Stimulated activated CD4-positive, alpha-beta T cell treated with anti-CD3 and anti-CD28 coated beads, Interleukin-15, amount 100 ng/mL, for 1 hour (primary cell): ENCODE measurements at places on chromosomes 4 and X.

GRCh38 chr4:127629371-127629770 lies 3.4 kb upstream of the INTU start:
- no peak for DNase-seq

GRCh38 chrX:108270280-108270679 lies 167.9 kb downstream of the COL4A6 start:
- DNase-seq: no peak

- DNase-seq: no peak
Measured at GRCh38 chrX:3550871-3551270, 162.6 kb downstream of the PRKX start.

DNA sequence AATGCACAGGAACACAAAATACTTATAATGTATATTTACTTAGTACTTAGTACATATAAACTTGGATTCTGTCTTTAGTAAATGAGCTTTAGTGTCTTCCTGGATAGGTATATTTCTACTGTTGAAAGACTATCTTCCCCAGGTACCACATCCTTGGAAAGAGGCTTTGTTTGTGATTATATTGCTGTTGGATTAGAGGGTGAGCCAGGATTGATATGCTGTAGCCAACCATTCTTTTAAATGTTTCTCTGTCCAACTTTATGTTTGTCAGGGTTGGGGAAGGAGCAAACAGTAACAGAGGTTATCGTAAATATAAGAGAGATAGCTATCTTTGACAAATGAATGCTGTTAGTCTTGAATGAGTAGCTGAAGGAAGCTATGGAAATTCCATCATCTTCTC lies 213.2 kb downstream of the SPRY1 start:
- DNase-seq: no peak

GRCh38 chrX:74023203-74023602 lies 280.8 kb upstream of the ZCCHC13 start:
- no peak for DNase-seq

- DNase-seq: no peak
Measured at GRCh38 chr4:22932326-22932725, 239.6 kb downstream of the GBA3 start.

DNA sequence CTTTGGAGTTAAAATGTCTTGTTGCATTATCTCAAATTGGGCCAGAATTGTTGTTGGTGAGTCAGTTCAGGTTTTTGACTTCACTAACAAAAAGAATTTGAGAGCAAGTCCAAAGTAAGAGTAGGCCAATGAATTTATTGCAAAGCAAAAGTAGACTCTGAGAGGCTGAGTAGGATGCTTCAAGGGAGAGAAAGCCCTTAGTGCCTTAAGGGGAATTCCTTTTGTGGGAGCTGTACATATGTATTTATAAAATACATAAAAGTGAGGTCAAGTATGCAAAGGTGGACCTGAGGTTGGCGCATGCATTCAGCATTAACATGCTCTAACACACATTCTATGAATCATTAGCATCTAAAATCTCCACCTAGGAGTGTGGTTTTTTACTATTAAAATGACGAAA lies 565.4 kb downstream of the GRXCR1 start:
- DNase-seq: no peak

DNA sequence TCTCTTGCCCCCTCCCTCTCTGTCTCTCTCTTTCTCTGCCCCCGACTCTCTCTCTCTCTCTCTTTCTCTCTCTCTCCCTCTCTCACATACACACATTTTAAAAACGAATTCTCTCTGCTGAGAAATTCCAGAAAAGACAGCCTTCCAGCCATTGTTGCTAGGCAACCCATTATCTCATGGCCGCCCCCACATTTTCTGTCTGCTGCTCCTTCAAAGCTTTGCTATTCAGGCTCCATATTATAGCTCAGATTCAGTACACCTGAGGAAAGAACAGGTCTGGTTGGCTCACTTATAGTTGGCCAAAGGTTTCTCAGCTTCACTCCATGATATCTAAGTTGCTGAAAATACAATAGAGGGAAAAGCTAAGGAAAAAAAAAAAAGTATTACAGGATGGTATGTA lies 174.4 kb upstream of the RADX start:
- no peak for DNase-seq

GRCh38 chrX:132861076-132861475 lies 97.4 kb downstream of the HS6ST2 start:
- no peak for DNase-seq

DNA sequence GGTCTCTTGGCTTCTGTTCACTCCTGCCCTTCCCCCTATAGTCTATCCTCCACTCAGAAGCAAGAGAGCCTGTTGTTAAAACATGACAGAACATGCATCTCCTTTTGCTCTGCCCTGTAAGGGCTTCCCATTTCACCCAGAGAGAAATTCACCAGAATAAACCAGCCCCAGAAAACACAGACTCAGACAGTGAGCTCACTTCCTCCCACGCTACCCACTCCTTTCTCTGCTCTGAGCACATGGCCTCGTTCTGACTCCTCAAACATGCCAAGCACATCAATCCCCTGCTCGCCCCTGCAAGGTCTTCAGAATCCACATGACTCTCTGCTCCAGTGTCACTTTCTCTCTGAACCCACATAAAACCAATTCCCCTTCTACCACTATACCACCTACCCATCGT lies 50.4 kb downstream of the MID1 start:
- no peak for DNase-seq

DNA sequence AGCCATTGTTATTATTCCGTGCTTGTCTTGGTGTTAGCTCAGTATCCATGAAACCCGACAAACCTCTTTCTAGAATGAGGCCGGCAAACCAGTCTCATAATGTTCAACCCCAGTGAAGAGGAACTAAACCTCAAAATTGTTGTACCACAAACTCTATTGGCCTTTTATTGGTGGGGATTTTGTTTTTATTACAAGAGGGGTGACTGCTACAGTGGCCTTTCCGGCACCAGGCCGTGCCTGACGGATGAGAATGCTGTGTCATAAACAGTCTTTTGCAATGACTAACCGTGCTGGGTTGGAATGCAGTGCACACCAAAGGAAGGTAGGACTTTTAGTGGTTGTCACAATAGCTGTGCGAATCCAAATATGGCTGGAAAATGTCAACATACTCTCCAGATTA lies 60.8 kb downstream of the SHROOM2 start:
- DNase-seq: no peak

DNA sequence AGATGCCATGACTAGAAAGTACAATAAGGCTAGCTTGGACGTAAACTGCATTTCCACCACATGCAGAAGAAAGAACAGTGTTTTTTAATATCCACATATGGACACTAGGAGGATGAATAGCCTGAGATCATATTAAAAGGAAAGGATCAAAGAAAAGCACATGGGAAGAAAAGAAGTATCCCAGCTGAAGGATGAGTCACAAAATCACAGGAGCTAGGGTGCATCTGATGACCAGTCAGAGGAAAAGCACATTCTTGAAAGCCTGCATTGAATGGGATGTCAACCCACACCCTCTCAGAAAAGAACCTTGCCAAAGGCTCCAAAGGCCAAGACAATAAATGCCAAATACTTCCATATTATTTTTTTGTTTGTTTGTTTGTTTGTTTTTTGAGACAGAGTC lies 56.8 kb upstream of the PRDX4 start:
- DNase-seq: no peak

- DNase-seq: no peak
Measured at GRCh38 chrX:107669885-107670628, 41.7 kb downstream of the PRPS1 start.

GRCh38 chrX:106932960-106933537 lies 12.8 kb downstream of the CLDN2 start:
- DNase-seq: no peak

DNA sequence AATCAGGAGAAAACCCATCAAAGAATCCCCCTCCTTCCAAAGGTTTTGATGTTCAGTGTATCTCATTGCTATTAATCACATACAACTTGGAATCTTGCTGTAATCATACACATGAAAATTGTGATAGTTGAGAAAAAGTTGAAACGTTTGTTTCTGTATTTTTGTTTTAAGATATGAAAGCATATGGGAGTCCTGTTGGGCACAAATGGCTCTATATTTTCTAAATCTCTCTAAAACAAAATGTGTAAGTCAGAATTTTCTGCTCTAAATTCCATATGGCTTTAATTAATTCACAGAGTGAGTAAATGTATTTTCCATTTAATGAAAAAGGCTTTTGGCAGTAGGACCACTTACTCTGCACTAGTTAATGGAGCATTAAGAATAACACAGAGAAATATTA lies 140.2 kb downstream of the MOSPD2 start:
- no peak for DNase-seq

- DNase-seq: no peak
Measured at GRCh38 chr4:15955670-15956069, 7.3 kb downstream of the FGFBP2 start.

DNA sequence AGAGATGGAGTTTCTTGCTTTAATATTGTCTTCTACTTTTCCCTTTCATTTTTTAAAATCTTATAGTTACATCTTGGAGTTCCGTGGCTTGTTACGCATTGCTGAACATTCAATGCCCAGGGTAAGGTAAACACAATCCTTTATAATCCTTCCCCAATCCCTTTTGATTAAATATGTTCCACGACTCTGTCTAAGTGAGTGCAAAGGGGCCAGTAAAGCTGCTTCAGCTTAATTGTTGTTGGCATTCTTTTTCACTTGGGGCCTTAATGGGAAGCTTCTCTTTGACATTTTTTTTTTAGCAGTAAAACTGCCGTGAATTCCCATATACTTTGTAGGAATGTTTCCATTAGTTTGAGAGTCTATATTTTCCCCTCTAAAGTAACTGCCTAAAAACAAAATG lies 1028.1 kb downstream of the C4orf33 start:
- DNase-seq: no peak

DNA sequence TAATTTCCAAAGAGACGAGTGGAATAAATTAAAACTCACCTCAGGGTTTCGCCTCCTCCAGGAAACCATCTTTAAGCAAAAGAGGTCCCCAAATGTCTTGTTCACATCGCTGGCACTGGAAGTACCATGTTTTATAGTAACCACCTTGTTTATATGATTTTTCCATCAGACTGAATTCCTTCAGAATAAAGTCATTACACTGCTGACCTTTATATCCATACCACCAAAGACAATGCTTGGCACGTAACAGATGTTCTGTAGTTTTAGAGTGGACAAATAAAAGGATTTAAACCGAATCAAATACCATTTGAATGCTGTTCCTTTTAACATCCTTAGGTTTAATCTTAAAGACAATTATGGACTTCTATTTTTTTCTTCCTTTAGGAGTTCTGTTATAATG lies 4.7 kb downstream of the NUDT6 start:
- DNase-seq: no peak

- DNase-seq: no peak
Measured at GRCh38 chrX:100864657-100865391, 9.3 kb downstream of the NOX1 start.

DNA sequence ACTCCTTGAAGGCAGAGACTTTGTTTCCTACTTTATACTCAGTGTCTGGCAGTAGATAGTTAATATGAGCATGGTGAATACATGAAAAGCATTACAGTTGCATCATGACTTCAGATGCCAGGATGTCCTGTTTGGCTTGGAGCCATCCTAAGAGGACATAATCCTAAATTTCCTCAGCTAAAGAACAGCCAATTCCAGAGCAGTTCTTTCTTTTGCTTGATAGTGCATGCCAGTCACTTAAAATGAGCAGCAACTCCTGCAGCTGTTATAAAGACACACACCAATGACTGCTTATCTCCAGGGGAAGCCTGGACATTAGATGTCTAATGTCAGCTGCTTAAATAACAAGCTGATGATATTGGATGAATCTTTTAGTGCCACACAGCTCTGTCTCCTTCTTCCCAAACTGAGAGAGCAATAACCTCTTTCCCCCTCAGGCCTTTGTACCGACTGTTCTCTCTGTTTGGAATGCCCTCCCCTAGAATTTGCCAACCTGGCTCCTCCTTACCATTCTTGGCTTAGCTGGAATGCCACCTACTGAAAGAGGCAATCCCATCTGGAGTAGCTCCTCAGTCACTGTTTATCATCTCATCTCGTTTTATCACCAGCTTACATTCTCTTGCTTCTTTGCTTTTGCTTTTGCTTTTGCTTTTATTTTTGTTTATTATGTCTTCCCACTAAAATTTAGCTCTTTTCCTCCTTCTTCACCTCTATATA lies 100.8 kb upstream of the USP38 start:
- no peak for DNase-seq

DNA sequence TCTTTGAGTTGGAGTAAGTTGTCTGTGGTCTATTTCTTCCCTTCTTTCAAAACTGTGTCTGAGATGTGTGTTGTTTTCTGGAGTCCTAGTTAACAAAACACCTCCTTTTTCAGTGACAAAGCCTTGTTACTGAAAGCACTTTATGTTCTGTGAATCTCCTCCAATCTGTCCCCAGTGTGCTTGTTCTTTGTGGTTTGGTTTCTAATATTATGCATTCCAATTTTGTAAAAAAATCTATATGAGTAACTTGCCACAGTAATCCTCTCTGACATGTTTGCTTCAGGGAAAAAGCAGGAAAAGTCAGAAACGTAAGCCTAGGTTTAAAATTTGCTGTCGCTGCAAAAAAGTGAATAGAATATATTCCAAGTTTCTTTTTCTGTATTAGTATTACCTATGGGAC lies 12.4 kb downstream of the PRRG1 start:
- no peak for DNase-seq

DNA sequence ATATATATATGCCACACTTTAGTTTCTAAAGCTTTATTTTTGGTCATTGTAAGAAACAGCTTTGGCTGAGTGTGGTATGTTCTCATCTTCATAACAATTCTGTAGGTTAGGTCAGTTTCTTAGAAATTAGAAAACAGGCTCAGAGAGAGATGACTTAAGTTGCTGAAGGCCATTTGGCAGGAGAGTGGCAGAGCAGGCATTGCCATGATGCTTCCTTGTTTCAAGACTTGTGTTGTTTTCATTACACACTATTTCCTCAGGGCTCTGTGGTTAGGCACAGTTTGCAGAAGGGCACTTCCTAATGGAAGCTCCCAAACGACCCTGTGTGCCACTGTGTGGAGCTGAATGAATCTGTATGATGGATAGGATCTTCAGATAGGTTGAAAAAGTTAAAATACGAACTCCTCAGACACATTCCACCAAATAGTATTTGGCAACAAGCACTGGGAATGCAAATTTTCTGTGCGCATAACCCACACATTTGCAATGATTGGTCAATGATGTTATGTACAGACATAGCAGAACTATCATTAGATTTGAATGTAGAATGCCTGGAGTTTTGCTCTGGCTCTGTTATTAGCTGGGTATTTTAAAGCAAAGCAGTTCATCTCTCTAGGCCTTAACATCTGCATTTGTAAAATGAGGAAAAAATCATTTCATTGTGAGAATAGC lies 274.3 kb upstream of the HS3ST1 start:
- DNase-seq: no peak

GRCh38 chr4:141346144-141346543 lies 125.4 kb downstream of the ZNF330 start:
- no peak for DNase-seq

DNA sequence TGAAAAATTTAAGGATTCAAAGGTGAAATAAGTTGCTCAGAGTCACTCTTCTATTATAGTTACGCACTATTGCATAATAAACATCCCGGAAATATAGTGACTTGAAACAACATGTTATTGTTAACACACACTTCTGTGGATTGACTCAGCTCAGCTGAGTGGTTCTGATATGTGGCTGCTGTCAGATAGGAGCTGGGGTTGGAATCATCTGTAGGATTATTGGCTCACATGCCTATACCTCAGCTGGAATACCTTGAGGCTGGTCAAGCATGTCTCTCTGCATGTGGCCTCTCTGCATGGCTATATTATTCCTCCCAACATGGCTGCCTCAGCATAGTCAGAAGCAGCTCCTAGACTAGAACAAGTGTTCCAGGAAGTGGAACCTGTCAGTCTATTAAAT lies 486.7 kb upstream of the MAGEB2 start:
- DNase-seq: no peak
